NCI-H69 (cell line): ENCODE measurements at places on chromosomes 16 and 17.

GRCh38 chr17:57519800-57520199 is 225.3 kb downstream of the CCDC182 start:
- no peak for DNase-seq

DNA sequence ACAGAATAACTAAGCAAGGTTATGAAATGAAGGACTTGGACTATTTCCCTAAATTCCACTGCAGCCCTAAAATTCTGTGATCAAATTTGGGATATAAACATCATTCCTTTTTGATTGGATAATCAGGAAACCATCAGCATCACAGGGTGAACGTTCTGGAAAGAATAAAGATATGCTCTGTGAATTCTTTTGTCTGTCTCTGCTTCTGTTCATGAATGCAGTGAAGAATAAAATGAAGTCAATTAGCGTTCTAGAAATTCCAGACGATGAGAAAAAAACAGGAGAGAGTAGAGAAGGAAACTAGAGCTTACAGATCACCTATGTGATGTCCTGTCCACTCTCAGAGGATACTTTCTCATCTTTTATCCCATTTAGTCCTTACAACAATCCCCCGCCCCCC is 295.1 kb upstream of the SOX9 start:
- DNase-seq = no peak

- no peak for DNase-seq
Measured at GRCh38 chr16:56399047-56399446, 26.3 kb downstream of the AMFR start.

GRCh38 chr17:45123930-45124796 is 8.2 kb downstream of the PLCD3 start:
- peak; percentile 38 for DNase-seq

- DNase-seq = peak; percentile 46
Measured at GRCh38 chr16:51666074-51666473, 515.0 kb upstream of the SALL1 start.

GRCh38 chr16:30901201-30902028 is 5.0 kb downstream of the CTF1 start:
- no peak for DNase-seq

GRCh38 chr16:83220066-83220465 is 587.7 kb upstream of the HSBP1 start:
- DNase-seq = no peak

- no peak for DNase-seq
Measured at GRCh38 chr17:32882734-32883133, 5.8 kb upstream of the MYO1D start.

GRCh38 chr16:87603684-87604633 is 1.7 kb downstream of the JPH3 start:
- peak; percentile 53 for DNase-seq

DNA sequence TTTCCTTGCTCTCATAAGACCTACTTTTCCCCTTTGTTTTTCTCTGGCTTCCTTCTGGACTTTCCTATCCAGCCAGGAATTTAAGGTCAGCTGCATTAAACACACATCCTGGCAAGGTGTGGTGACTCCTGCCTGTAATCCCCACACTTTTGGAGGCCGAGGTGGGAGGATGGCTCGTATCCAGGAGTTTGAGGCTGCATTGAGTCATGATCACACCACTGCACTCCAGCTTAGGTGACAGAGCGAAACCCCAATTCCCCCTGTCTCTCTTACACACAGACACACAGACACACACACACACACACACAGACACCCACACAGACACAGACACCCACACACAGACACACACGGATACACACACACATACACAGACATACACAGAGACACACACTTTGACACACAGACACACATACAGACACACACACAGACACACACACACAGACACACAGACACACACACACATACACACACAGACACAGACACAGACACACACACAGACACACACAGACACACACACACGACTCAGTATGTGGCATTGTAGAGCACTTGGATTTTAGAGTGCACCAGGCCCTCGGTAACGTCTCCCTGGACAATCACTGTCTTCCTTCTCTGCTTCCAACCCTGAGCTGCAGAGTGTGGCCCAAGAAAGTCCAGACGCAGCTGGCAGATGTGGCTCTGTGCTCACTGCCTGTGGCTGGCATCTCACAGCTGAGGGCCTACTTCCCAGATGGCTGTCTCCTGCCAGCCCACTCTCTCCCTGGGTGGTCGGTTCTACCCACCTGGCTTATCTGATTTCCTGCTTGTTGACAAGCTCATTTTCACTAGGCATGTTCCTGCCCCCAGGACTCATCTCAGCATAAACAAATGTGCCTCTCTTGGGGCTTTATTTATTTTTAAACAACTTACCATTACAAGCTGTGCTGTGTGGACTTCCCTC is 39.0 kb downstream of the NLRP1 start:
- DNase-seq = peak; percentile 31

GRCh38 chr17:78019367-78019975 is 61.0 kb downstream of the TNRC6C start:
- DNase-seq = peak; percentile 41

- no peak for DNase-seq
Measured at GRCh38 chr17:30780343-30780742, 44.1 kb downstream of the CRLF3 start.

GRCh38 chr16:48182979-48183537 is 27.3 kb upstream of the ABCC12 start:
- DNase-seq = peak; percentile 65
